ENCODE measurements at places on chromosomes 3 and 15.

DNA sequence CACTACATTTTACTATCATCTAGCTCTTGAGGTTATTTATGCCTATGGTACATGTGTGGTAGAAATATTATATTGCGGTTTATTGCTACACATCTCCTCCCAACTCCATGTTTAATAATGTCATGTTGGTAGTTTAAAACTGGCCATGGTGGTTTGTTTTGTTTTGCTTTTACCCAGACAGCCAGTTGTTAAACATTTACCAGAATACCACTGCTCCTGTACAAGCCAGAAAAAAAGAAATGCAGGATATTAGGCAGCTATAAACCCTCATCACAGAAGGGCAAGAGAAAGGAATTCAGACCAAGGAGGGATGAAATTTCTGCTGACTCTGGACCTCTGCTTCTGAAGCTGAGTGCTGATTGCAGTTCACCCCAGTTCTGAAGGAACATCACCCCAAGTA lies 451.8 kb upstream of the IL12A start:
- no peak for DNase-seq

- no peak for DNase-seq
Measured at GRCh38 chr15:75809986-75810750, 33.1 kb upstream of the UBE2Q2 start.

- DNase-seq, result no peak
Measured at GRCh38 chr3:170563712-170564423, 22.0 kb downstream of the SLC7A14 start.

GRCh38 chr3:67489816-67490215 lies 164.6 kb downstream of the SUCLG2 start:
- DNase-seq, result no peak

DNA sequence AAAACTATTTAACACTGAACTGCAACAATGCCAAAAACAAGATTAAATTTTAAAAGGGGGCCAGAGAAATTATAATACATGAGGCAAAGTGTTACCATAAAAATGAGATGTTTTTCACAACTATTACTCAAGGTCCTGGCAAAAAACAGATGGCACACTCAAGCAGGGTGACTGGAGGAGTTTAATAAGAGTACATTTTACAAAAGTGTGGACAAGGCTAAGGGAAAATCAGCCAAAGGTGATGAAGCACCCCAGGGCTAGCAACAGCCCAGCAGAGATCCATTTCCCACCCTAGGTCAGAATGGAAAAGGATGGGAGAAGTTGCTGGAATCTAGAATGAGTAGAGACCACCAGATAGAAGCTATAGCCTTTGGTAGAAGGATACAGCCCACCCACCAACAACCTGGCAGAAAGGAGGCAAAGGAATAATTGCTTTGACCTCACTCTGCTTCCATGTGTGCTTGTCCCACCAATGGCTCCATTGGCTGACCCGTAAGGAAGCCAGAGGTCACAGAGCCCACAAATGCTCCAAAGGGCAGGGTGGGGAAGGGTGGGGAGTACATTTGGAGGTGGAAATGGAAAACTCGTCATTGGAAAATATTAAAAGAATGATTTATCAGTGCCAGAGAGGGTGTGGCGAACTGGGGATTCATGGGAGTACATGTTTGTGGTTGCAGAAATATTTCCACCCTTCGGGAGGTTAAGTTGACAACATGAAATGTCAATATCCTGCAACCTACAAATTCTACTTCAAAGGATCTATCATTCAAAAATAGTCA lies 161.0 kb upstream of the UBE2E2 start:
- no peak for DNase-seq

DNA sequence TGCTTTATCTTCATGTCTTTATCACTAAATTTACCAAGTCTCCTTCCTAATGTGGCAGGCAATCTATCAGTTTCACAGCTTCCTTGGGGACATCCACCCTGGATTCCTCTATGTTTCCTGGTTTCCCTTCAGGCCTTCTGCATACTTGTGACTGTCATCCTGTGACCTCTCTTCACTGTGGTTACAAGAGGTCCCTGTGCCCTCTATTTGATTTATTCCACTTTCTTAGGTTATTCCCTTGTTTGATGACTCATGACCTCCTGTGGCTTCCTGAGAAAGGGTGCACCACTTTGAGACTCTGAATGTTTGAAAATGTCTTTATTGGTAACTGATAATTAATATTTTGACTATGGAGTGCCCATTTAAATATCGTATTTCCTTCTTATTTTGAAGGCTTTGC lies 60.5 kb upstream of the KY start:
- DNase-seq, result peak; percentile 45

GRCh38 chr3:134699141-134699711 lies 48.4 kb upstream of the KY start:
- DNase-seq, result peak; percentile 86

GRCh38 chr3:125434582-125435011 lies 59.5 kb upstream of the ZNF148 start:
- peak; percentile 66 for DNase-seq

DNA sequence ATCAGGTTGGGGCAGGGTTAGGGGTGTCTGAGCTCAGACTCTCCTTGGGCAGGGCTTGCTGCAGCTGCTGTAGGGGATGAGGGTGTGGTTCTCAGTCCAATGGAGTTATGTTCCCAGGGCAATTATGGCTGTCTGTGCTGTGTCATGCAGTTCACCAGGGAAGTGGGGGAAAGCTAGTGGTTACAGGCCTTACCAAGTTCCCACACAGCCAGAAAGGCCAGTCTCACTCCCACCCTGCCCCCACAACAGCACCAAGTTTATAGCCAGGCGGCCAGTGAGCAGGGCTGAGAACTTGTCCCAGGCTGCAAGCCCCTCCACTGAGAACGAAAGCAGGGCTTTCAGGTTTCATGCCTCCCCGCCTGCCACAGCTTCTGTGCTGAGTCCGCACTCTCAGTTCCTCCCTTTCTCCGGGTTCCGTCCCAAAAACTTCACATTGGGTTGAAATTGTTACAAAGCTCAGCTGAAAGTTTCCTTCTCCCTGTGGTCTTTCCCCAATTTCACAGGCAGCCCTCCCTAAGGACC lies 19.6 kb upstream of the CPOX start:
- no peak for DNase-seq

DNA sequence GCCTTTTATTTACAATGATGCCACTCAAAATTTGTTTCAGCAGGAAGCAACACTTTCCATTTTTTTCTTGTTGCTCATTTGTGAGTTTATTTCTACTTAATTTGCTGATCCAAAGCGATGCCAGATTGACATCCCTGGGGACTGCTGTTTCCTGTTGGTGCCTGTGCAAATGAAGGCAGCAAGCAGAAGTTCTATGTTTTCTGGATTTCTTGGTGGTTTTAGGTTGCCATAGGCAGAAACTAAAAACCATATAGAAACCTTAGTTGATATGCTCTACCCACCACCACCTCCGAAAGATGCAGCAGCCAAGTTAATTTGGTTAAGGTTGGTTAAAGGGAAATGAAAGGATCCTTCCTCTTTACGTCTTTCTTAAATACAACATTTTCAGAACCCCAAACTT lies 356.2 kb downstream of the RBMS3 start:
- no peak for DNase-seq

GRCh38 chr15:79849789-79850188 lies 47.0 kb downstream of the MTHFS start:
- DNase-seq, result no peak

DNA sequence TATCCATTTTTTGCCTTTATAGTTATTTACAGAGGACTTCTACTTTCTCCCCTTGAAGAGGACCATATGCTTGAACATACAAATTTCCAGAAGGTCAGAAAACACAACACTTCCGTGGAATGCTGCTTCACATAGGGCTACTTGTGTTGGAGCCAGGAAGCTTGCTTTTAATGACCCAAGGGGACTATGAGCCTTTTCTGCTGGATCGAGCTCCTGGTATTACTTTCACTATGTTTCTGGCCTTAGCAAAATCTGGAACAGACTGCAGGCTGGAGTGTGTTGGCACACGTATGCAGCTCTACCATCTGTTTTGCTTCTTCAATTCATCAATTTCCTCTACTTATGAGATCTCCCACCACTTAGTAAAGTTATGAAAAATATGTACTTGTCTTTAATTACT lies 69.3 kb upstream of the CBLB start:
- DNase-seq, result no peak

DNA sequence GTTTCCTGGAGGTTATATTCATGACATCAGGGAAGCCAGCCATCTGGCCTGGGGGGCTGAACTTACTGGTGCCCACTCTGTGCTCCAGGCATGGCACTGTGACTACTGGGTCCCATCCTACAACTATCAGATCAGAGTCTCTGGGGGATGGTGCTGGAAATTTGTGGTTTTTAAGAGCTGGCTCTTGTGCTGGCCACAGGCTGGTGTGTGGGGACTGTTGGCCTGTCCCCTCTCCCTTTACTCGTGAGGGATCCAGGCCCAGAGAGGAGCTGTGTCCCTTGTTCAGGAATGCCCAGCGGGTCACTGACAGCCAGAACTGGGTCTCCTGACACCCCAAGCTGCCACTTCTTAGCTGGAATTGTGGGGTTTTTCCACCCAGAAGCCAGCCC lies 44.5 kb upstream of the SEC22A start:
- DNase-seq, result peak; percentile 45

- no peak for DNase-seq
Measured at GRCh38 chr3:129505341-129505740, 23.1 kb upstream of the RHO start.

- DNase-seq, result no peak
Measured at GRCh38 chr15:40265355-40265754, 17.5 kb downstream of the ANKRD63 start.

DNA sequence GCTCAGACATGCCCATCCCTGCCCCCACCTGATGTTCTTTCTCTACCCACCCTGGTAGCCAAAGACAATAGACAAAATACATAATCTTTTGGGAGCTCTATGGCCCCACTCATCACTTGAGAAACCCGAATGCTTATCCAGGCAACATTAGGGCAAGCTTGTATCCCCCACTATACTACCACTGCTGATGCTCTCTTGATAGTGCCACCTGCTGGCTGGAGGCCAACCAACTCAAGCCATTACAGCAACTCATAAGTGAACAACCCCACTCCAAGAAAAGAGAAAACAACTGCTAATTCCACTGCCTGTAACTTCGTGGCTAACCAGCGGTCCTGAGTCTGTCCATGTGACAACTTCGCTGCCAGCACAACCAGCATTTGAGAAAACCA lies 342.5 kb upstream of the TGFBR2 start:
- DNase-seq, result no peak

DNA sequence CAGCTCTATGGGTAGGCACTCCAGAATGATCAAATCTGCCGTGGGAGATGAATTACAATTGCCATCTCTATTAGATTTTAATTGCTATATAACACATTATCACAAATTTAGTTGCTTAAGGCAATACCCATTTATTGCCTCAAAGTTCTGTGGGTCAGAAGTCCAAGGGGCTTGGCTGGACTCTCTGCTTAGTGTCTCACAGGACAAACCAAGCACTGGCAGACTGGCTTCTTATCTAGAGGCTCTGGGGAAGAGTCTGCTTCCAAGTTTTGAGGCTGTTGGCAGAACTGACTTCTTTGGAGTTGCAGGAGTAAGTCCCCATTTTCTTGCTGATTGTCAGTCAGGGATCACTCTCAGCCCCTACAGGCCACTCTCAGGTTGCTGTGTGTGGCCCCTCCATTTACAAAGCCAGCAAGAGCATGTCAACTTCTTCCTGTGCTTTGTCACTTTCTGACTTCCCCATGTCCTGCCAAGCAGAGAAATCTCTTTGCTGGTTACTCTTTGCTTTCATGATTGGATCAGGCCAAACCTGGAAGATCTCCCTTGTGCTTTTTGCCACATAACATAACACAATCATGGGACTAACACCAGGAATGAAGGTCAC lies 93.5 kb upstream of the PRICKLE2 start:
- DNase-seq, result peak; percentile 53

- no peak for DNase-seq
Measured at GRCh38 chr3:172449466-172450149, 1.4 kb upstream of the GHSR start.

DNA sequence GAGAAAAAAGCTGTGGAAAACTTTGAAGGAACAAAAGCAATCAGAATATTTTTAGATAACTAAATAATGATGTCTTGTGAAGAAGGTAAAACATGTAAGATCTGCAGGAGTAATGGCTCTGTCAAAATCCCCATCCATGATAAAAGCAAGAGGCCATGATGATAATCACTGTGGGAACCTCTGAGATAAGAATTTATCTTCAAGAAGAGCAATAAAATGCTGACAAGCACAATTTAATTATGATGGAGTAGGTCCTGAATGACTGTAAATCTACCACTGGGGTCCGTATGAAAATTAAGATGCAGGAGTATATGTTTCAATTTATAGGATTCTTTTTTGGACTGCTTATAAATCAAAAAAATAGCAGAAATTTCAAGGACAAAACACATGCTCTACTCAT lies 68.3 kb upstream of the CHMP2B start:
- no peak for DNase-seq

DNA sequence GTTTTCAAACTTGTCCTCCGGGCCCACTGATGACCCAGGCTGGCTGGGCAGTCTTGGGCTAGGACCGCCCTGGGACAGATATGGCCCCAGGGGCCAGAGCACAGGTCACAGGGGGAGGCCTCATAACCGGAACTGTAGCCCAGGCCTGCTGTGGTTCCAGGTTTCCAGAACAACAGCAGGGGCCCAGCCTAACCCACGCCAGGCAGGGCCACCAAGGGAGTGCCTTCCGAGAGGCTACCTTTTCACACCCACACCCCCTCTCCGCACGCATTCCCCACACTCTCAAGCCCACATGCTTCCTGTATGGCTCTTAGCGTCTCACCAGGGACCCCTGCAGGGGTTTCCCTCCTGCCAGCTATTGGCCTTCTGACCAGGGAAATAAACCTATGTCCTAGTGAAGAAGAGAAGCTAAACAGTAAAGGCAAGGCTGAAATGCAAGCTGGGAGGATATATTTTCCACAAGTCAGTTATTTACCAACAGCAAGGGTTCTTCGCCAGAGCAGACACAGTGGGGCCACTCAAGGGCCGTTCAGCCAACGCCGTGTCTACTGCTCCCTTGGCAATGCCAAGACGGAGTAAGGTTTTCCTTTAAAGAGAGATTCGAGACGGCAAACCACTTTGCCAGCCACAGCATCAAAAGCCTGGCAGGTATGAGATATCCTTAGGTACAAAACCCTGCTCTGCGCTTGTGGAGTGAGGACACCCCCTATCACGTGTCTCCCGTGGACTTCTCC lies 135.1 kb downstream of the ATP10A start:
- peak; percentile 77 for DNase-seq

DNA sequence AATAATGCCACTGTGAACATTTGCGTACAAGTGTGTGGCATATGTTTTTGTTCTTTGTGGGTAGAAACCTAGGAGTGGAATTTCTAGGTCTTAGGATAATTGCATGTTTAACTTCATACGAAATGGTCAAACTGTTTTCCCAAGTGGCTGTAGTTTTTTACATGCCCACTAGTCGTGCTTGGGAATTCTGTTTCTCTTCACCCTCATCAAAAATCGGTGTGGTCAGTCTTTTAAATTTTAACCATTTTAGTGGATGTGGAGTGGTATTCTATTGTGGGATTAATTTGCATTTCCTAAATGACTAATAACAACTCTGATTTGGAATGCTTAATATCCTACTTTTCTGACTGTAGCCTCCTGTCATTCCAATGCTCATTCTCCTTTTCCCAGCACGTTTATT lies 27.6 kb downstream of the ZFAND6 start:
- no peak for DNase-seq

GRCh38 chr15:49848282-49848724 lies 227.5 kb downstream of the DTWD1 start:
- no peak for DNase-seq

GRCh38 chr15:48028712-48029111 lies 92.1 kb upstream of the SLC24A5 start:
- peak; percentile 77 for DNase-seq

Measured in esophagus muscularis mucosa (tissue), 4 donors.